ENCODE measurements at places on chromosomes 1 and 21.

- peak; percentile 24 for DNase-seq
Measured at GRCh38 chr1:161730050-161730564, 8.8 kb downstream of the FCRLB start.

- no peak for DNase-seq
Measured at GRCh38 chr1:90810681-90811080, 93.6 kb upstream of the BARHL2 start.

- DNase-seq = no peak
Measured at GRCh38 chr1:202101184-202101583, 21.5 kb upstream of the GPR37L1 start.

DNA sequence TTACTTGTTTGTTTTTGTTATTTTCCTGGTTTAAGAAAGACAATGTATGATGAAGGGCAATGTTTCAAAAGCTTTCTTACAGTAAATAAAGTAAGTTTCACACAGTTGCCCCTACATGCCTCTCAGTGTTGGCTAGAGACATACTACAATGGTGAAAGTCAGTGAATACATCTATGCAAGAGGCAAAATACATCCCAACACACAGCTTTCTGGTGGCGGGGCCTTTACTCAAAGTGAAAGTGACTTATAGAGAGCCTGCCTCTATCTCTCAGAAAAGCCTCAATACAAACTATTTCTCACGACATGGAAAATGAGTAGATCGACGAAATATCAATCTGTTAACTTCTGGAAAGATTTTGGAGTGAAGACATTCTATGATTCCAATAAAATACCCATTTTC is 122.3 kb downstream of the SLC30A10 start:
- DNase-seq = no peak

- DNase-seq = no peak
Measured at GRCh38 chr1:230855886-230856285, 12.4 kb downstream of the C1orf198 start.

- no peak for DNase-seq
Measured at GRCh38 chr21:35005560-35006224, 43.4 kb downstream of the RUNX1 start.

DNA sequence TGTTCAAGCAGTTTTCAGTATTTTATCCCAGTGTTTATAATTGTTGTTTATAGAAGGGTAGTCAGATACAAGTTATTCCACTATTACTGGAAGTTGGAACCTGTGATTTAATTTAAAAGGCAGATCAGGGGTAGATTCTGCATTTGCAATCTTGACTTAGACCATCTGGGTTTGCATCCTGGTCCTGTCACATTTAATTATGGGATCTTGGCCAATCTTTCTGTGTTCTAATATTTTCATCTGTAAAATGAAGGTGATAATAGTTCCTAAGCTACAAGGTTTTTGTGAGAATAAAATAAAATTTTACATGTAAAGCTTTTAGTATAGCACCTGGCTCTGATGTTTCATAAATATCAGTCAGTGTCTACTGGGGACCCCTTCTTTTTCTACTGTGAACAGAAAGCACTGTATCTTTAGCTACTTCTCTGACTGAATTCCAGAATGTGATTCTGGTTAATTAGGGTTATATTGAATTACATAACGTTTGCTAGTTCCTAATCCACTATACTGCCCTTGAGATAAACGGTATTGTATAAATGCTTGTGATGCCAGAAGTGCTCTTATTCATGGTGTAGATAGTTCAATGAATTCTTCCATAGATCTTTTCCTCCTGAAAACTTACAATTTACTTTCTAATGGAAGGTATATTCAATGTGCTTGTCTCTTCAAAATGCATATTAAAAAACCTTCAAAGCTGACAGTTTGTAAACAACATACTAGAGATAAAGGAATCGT is 131.0 kb downstream of the KCNK1 start:
- no peak for DNase-seq

DNA sequence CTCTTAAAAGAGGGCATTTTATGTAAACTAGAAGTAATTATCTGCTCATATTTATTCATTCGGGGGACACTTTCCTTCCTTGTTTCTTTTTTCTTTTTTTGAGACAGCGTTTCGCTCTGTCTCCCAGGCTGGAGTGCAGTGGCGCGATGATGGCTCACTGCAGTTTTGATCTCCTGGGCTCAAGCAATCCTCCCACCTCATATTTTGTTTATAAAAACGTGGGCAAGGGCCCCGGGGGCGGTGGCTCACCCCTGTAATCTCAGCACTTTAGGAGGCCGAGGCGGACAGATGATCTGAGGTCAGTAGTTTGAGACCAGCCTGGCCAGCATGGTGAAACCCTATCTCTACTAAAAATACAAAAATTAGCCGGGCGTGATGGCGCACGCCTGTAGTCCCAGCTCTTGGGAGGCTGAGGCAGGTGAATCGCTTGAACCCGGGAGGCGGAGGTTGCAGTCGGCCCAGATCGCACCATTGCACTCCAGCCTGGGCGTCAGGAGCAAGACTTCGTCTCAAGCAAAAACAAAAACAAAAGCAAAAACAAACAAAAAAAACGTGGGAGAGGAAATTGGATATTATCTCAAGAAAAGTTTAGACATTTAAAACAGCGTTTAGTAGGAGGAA is 926 bp upstream of the DFFA start:
- DNase-seq = no peak

GRCh38 chr1:20508411-20508771 is 440 bp upstream of the MUL1 start:
- DNase-seq = no peak

GRCh38 chr1:2494323-2494693 is 18.2 kb downstream of the PLCH2 start:
- no peak for DNase-seq

DNA sequence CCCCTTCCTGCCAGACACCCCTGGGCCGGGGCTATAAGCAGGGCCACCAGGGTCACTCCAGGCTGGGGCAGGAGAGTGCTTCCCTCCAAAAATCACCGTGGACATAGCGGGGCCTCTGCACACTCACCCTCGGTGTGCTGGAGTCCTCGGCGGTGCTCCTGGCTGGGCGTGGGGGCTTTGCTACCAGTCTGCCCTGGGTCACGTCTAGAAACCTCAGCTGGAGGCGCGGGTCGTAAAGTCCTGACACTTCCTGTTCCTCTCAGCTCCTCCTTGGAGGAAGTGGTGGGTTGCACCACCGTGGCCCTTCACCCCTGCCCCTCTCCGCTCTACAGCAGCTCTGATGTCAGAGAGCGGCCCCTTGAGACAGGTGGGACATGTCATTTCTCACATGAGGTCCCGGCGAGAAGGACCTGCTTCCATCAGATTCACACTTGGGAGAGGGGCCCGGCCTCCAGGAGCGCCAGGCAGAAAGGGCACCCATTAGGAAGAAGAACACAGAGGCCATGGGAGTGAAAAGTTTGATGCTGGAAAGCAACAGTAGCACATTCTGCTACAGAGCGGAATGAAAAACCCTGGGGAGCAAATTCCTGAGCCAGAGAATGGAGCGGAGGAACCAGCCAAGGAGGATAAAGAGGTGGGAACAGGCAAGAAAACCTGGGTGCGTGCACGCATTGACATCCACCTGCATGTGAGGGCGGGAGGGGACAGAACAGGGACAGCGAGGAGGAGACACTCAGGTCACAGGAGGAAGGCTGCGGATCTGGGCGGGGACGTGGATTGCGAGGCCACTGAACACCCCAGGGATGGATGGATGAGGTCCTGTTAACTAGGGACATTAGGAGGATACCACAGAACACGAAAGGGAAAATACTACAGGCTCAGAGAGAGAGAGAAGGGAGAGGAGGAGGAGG is at the start of gene ITGB2:
Gene ITGB2 (minus strand): TSS at position 206 of the 911 bp plus-strand sequence. CDS start 10,117 bp downstream, outside the sequence.
- peak; percentile 58 for DNase-seq

GRCh38 chr1:238052496-238053266 is 162.0 kb upstream of the ZP4 start:
- no peak for DNase-seq

DNA sequence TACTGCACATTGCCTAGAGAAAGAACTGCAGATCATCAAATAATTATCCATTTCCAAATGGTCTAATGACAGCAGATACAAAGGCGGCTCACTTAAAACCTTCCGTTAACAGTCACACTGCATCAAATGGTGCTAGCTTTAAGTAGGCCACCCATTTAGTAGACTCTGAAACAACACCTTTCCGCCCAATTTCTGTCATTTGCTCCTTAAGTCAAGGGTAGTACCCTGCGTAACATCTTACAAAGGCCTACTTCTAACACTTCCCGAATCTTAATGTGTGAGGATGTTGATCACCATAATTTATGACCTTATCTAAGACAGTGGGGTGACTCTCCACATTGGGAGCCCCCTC is 692 bp upstream of the RALGPS2 start:
- DNase-seq = no peak

- no peak for DNase-seq
Measured at GRCh38 chr1:42943166-42943565, 15.5 kb downstream of the SLC2A1 start.

DNA sequence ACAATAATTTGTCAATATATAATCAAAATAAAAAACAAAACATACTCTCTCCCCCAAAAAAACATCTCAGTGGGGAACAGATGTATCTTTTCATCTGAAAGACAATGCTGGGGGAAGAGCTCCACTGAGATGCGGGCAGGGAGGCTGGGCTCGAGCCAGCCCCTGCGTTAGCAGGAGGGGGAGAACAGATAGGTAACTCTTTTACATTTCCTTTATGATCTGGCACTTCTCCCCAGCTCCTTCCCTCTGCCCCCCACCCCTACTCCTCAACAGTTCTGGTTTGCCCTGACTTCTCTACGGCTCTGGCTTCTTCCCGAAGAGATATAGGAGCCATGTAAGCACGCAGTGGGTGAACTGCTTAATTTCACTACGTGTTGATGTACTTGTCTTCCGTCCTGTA is 12.4 kb downstream of the LEPR start:
- DNase-seq = no peak

- no peak for DNase-seq
Measured at GRCh38 chr1:111561328-111561727, 57.9 kb upstream of the ADORA3 start.

DNA sequence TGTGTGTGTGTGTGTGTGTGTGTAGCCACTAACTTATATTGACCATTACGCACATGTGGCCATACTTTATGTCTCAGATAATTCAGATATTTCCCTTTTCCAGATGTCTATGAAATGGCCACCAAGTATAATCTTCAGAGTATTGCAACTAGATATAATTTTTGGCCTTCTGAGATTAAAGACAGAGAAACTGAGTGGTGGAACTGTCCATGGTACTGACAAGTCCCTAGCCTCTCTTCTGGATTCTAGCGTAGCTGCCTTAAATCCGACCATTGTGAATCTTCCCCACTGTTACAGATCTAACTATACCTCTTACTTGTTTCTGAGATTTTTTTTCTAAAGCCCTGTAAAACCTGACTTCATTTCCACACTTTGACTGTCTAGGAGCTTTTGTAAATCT is 100.0 kb upstream of the SERTAD4 start:
- no peak for DNase-seq

- DNase-seq = no peak
Measured at GRCh38 chr1:78355656-78356055, 135.1 kb upstream of the PTGFR start.

DNA sequence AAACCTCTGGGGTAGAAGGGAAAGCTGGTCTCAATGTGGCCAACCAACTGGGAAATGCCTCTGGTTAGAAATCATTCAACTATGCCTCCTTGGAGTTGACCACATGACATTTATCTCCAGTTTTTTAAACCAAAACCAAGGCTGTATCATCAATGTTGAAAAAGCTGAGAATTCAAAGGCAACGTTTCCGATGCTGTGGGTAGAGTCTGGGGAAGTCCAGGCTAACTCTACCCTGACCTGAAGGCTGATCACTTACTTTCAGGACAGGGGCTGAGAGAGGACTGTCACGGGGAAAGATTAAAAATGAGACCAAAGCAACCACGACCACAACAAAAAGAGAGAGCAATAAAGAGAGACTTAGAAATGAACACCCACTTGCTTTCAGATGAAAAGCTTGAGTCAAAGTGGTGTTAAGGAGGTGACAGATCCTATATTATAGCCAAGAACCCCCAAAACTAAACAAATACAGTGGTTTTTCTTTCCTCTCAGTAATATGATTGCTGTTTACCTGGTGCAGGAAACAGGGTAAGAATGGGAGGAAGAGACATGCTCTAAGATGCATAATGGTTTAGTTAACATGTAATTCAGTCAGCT is 90.8 kb upstream of the TNFSF4 start:
- DNase-seq = no peak

DNA sequence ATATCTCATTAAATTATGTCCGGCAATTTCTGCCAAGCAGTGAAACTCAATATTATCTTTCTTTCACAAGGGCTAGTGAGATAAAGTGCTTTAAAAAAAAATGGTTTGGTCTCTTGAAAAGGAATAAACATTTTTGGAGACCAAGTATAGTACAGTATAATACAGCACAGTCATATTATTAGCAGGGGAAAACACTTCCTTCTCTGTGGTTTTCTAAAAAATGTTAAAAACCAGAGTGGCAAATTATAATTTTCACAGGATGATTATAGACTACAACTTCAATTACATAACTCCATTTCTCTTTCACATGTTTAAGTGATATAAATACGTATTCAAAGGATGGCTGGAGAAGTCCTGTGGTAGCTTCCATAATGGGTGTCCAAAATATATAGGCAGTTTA is 170.3 kb upstream of the DMRTA2 start:
- no peak for DNase-seq

- no peak for DNase-seq
Measured at GRCh38 chr1:219292999-219293398, 119.3 kb downstream of the LYPLAL1 start.

DNA sequence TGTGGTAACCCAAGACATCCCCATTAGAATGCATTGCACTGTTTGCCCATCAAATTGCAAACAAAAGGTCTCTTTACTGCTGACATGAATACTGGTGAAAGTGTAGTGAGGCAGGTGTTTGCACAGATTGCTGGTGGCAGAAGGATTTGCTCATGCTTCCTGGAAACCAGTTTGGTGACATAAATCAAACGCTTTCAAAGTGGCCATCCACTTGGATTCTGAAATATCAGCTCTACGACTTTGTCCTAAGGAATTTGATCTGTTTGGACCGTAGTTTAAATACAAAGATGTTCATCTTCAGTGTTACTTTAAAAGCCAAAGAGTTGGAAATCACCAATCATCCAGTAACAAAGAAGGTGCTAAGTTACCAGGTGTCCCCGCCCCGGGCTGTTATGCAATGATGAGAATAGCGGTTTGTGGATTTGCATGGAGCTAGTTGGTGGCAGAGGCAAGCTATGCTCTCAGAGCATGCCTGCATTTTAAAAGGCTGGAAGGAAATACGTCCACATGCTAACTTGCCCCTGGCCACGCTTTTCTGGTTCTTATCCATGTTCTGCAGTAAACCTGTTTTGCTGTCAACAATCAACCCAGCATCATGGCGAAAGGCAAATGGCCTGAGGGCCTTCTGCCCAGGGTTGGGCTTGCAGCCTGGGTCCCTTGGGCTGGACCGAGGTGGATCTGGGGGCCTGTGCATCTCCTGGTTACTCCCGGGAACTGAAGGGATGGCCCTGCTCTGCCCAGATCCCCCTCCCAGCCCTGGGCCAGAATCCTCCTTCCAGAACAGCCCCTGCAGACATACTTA is 49.2 kb downstream of the UMODL1 start:
- DNase-seq = no peak
